ENCODE measurements at places on chromosomes 13 and 19. TPM values are rescaled to one million over a fixed set of nuclear protein-coding genes. Genes with fewer than 3 reads are reported as not detected.

The RXFP2 gene
- total RNA-seq, result not detected

The LONP1 gene
- total RNA-seq, result 82.9 TPM

The ACP7 gene
- not detected for total RNA-seq

The RFPL4AL1 gene
- total RNA-seq, result not detected

The FUT3 gene
- 0.17 TPM for total RNA-seq

The S1PR4 gene
- total RNA-seq, result 179 TPM

The VSIG10L gene
- total RNA-seq, result 1.2 TPM

The SERP2 gene
- 1.7 TPM for total RNA-seq

Data from T-helper 1 cell treated with Interleukin-12 subunit alpha and Interleukin-12 subunit beta and Interleukin-4 antibody, amounts not matched to agents 30 ng/mL and 1 ng/mL, for 36 hours (primary cell).